OCI-M1 (cell line): ENCODE measurements at places on chromosomes 12 and 14.

GRCh38 chr12:90250042-90250441, 541.4 kb upstream of the ATP2B1 start:
- no peak for DNase-seq

DNA sequence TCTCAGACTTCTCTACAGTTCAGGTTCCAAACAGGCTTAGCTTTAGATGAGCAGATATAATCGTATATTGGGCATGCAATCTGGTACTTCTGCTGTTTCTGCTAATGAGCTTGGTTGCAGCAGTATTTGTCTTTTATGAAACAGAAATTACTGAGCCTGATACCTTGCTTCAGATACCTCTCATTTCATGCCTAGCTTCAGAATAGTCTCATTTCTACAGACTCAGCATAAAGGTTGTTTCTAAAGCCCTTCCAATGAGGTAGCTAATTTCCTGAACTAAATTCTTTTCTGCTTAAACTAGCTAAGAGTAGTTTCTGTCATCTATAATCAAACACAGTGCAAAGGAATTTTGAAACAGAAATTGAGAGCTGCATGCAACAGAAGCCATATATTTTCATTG, 275.0 kb upstream of the KITLG start:
- DNase-seq, result no peak

DNA sequence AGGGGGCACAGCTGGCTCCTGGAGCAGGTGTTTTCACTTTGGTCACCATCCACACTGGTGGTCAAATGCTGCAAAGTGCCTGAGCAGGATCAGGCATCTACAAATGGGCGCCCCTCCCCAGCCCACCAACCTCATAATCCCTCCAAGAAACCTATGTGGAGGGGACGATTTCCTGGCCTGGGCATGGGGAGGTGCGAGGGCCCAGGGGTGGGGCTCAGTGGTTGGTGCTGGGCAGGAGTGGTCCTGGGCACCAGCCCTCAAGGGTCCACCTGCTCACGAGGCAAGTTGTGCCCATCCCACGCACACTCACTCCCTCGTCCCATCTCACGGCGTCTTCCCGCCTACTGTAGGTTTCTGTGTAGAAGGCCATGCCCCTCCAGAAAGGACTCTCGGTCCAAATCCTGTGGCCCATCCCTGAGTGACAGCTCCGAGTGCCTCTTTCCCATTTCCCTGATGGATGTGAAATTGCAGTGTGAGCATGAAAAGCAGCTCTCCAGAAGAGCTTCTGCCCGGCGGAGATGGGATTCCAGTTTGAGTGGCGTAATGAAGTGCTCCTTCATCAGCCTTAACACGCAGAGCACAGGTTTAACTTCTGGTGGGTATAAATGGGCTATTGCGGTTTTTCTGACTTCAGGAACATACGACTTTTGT, 36.9 kb downstream of the SLC15A4 start:
- no peak for DNase-seq

- no peak for DNase-seq
These were observed 11.9 kb downstream of the FAM222A start for GRCh38 chr12:109725321-109726105.

DNA sequence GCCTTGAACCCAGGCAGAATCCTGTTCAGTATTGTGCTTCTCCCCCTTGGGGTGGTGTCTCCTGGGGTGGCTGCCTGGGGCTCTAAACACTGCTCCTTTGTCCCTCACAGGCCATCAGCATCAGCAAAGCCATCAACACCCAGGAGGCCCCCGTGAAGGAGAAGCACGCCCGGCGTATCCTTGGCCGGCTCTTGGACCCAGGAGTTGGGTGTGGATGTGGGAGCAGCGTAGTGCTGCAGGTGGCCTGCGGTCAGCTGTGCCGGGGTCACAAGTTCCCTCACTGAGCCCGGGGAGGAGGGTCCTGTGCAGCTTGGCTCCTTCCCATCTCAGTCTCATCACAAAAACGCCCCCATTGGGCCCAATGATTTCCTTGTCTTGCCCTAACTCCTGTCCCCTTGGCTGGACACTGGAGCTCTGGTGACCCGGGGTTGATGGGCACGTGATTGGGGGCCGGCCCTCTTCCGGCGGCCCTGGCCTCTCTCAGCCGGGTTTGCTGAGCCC, 12.7 kb downstream of the HIP1R start:
- no peak for DNase-seq

DNA sequence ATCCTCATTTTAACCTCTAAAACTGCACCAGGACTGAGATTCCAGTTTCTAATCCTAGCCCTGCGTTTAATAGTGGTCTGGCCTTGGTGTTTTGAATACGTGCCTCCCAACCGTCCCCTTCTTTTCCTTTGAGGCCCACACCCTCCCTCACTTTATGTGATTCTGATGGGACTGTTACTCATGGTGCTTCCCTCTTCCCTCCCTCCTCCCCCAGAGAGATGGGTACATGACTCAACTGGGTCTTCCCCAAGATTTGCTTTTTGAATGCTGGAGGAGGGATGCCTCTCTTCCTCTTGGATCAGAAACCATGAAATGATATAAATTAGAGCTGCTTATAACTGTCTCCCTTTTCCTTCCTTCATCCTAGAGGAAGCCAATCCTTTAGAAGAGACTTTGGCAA, 8.2 kb upstream of the PPP2R5E start:
- no peak for DNase-seq

DNA sequence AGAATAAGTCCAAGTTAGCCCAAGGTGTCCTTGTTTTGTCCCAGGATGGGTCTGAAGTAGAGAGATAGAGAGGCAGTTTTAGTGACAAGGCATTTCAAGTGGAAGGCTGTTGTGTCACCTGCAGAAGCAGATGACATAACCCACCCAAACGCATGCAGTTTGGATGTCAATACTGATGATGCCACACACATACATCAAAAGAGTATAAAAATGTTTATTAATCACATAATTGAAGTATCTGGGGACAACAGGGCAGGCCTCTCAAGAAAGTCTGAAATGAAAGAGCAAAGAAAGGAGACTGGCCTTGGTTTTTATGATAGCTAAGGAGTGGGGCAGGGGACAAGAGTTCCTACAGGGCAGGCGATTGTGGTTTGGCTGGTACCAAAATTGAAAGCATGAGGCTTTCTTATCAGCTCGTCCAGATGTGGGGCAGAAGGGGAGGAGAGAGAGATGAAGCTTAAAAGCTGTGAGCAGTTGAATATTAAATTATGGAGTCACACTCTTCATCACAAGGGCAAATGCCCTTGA, 78.4 kb upstream of the TSPAN8 start:
- peak; percentile 98 for DNase-seq

- DNase-seq, result no peak
These were observed 71.6 kb upstream of the CMKLR1 start for GRCh38 chr12:108410689-108411088.

GRCh38 chr12:89059721-89060541, 292.4 kb downstream of the DUSP6 start:
- DNase-seq, result no peak

DNA sequence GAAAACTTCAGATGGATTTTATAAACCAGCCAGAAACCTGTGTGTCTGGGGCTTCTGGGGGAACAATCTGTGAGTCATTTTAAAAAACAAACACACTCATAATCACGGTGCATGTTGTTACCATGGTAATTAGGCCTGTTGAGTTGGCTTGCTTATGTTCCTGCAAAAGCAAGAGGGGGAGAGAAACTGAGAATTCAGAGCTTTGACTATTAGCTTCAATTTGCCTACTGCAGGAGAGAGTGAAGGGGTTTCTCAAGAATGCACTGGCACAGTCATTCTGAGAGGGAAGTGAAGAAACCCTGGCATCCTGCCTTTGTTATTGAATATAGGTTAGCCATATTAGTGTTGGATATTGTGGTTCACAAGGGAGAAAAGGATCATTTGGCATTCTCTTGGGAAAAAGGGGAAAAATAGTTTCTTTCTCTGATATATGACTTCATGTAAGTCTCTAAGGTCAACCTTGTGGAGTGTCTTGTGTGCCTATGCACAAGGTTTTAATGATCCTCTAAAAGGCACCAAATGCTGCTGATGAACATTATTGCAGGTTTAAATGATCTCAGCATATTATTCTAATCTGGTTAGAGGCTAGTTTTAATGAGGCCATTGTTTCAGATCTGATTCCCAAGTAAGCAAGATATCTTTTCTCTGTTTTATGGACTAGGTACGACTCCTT, 12.9 kb downstream of the GNG2 start:
- DNase-seq, result no peak

- DNase-seq, result no peak
These were observed 279.7 kb downstream of the ZFP36L1 start for GRCh38 chr14:68513137-68513536.

- DNase-seq, result peak; percentile 79
These were observed 240.0 kb upstream of the CPNE8 start for GRCh38 chr12:39145175-39145999.

- DNase-seq, result peak; percentile 16
These were observed 37.0 kb downstream of the ANAPC7 start for GRCh38 chr12:110366321-110367142.

- DNase-seq, result no peak
These were observed 799 bp downstream of the ZNF219 start for GRCh38 chr14:21097636-21098075.

- peak; percentile 23 for DNase-seq
These were observed 31.9 kb downstream of the ETNK1 start for GRCh38 chr12:22656831-22657230.

DNA sequence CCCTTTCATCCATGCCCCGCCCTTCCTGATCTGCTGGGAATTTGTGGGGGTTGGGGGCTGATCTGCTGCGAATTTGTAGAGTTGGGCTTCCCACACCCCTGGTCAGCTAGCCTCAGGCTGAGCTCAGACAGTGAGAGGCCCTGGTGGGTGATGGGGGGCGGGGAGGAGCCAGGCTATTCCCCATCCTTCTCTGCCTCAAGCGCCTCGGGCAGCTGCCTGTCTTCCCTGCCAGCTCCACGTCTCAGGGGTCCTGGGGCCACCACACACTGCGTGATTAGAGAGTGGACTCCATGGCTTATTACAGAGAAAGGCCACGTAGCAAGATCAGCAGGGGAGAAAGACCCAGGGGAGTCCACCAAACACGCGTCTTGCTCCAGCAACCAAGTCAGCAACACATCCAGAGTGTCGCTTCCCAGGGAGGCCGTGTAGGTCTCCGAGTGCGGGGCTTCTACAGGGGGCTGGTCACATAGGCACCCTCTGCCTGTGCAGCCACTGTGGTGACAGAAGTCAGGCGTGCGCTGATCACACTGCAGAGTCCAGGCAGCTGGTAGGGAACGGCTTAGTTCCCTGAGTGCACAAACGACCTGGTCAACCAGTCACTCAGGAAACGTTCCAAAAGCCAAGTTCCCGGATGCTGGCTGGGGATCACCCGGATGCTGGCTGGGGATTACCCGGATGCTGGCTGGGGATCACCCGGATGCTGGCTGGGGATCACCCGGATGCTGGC, 254.4 kb upstream of the SFSWAP start:
- DNase-seq, result no peak

GRCh38 chr14:97311411-97311810, 514.2 kb downstream of the VRK1 start:
- DNase-seq, result no peak

- DNase-seq, result no peak
These were observed 320.2 kb upstream of the OR4E1 start for GRCh38 chr14:21993837-21994236.

- no peak for DNase-seq
These were observed 28.8 kb upstream of the MANSC4 start for GRCh38 chr12:27808841-27809240.
